Hippocampal formation (tissue), 2 donors: ENCODE measurements at places on chromosomes 3 and 15.

DNA sequence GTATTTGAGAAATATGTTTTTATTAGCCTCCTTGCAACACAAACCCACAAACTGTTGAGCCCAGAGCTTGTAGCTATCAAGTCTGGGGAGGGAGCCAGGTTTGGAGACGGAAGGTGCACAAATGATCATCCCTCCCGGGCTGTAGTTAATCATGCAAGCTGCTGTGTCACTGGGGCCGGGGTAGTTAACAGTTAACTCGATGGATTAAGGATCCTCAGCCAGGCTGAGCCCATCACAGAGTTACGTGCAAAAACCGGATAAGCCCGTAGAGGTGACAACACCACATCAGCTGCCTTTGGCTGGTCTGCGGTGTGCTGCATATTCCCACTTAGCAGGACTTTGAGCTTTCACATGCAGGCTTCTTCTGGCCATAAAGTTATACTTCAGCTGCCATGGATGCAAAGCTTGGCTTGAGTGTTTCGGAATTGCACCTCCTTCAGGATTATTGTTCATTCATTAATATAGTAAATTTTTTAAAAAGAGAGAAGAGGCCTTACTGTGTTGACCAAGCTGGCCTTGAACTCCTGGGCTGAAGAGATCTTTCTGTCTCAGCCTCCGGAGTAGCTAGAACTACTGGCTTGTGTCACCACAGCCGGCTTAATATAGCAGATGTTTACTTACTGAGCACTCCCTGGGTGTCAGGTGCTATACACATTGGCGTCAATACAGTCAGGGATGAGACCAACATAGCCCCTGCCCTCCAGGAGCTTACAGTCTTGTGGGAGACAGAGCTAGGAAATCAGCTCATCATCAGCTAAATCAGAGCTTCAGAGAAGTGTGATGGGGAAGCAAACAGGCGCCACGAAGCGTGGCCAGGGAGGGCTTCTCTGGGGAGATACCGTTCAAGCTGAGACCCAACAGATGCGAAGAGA is 226.8 kb upstream of the BHLHE40 start:
- no peak for DNase-seq

DNA sequence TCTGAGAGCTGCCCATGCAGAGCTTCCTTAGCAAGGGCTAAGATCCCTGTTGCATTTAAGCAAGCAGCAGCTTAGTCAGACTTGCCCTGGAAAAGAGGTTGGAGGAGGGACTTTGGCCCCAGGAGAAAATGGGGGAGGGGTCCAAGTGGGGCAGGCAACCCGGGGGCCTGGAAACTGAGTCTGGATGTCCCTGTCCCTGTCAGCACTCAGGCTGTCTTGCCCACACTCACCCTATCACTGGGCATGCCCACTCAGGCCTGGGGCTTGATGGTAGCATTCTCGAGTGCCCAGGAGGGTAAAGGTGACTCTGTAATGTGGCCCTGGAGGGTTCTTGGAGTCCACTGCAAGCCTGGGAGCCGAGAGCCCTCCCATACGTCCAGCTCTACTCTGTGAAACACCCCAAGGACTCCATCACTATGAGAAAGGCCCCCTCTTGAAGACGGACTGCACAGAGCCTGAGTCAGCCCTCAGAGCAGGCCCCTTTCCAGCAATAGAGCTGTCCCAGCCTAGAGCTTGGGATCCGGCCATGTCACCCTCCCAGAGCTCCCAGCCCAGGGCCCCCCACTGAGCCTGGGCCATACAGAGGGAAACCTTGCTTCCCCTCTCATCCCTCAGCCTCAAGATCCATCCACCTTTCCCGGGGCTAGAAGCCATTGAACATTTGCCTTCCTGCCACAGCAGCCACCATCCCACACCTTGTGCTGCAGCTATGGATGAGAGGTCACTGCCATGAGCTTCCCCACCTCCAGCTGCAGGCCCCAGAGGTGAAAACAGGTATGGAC is 13.4 kb downstream of the MYL3 start:
- DNase-seq: no peak

DNA sequence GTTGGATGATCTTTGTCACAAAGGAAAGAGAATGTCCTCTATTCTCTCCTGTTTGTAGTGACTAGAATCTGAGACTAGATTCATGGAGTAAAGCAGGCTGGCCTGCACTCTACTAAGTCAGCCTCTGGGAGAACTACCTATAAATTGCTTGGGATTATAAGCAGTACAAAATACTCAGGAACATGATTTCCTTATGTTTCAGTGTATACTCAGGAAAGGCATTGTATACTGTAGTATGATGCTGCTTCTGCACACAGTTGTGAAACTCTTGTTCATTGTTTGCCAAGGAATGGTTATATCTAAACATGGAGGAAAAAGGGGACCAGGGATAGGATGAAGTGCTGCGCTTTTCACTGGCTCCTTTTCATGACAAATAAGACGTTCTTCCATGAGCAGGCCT is 49.2 kb downstream of the OXSR1 start:
- DNase-seq: no peak

GRCh38 chr3:134847349-134847748 is 52.3 kb downstream of the EPHB1 start:
- DNase-seq: no peak
